G401 (cell line): ENCODE measurements at places on chromosomes 1 and 21.

- no peak for DNase-seq
These were observed 54.8 kb downstream of the RAB3GAP2 start for GRCh38 chr1:220217383-220217988.

DNA sequence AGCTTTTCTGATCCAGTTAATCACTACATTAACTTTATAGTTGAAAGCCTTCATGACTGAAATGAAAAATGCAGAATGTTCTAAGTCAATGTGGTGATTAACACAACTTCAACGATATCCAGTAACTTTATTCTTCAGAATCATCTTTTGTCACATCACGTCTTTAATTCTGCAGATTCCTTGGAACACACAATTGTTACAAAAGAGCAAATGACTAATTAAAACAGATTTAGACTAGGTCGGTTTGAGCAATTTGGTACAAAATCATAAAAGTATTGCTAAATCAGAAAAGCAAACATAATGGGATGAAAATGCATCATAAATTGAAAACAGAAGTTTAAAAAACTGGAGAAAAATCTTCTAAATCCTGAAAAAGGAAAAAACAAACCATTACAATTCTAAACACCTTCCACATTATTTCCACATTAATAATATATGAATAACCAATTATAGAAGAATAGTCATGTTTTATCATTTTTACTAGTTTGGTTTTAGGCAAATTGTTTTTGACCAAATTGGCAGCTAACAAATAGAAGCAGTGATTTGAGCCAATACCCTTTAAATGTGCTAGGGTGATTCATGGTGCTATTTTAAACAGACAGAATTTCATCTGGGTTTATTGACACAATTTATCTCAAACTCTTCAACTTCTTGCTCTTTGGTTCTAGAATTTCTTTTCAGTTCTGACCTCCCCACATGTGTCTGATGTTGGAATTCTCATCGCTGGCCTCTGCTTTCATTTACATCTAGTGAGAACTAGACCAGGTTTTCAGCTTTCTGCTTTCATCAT is 468.1 kb upstream of the PTBP2 start:
- DNase-seq, result no peak

DNA sequence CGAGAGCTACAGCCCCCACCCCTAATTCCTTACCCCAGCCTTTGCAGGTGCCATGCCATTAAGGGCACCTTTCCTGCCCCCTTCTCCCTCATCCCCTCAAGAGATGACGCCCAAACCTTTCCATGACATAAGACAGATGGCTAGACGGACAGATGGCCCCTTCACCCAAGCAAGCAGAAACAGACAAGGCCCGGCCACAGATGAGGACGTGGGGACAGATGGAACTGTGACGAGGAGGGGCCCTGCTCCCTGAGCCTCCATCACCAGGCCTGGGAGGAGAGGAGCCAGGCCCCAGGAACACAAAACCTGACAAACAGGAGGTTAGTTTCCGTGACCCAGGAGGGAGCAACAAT is 24.7 kb upstream of the PEF1 start:
- peak; percentile 74 for DNase-seq

DNA sequence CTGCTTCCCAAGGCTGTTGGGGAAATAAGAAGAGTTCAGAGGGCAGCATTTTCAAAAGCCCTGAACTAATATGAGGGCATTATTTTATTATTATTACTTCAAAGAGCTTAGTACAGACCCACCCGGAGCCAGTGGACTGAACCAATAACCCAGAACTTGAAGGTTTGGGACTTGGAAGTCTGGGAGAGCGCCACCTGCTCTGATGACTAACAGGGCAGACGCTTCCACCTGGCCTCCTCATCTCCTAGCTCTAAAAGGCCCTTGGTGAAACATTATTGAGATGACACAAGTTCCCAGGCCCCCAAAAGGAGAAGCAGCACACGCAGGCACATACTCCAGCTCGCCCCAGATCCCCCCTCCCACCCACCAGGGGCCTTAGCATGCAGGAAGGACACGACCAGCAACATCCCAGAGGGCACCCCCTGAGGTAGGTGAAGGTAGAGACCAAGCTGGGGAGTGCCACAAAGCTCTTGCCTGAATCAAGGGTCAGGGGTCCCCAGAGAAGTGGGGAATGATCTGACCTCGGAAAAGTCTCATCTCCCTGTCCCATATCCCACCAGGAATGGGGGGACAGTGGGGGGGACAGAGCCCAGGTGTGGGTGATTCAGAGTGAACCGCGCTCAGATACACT is 1.3 kb downstream of the DLGAP3 start:
- DNase-seq, result peak; percentile 83

GRCh38 chr1:9874959-9875635 is 35.0 kb downstream of the CTNNBIP1 start:
- peak; percentile 89 for DNase-seq

DNA sequence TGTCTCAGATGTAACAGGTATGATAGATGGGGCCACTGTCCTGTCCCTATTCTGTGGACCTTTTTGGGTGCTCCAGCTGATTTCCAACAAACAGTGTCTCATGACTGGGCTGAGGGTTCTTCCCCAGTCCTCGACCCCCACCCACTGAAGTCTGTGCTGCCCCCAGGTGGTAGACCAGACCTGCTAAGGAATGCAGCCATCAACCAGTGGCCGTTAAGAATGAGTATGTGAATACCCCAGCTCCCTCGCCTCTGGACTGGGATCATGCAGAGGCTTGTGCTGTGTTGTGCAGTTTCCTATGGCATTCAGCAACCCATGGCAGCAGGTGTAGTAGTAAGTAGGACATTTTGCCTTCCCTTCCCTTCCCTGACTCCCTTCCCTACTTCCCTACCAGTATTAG is 183.1 kb upstream of the KAZN start:
- DNase-seq, result no peak

- no peak for DNase-seq
These were observed 147.5 kb upstream of the SPATA6 start for GRCh38 chr1:48619539-48619938.

DNA sequence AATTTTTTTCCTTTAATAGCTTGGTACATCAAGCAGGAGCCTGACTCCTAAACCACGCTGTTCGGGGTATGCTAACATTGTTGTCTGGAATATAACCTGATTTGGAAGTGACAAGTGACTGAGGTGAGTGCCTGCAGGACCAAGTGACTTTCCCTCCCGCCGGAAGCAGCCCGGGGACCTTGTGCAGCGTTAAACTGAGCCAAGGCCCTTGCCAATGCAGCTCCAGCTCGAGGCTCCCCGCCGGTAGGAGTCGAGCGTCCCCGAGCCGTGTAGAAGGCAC is 716 bp upstream of the MTARC1 start:
- DNase-seq, result peak; percentile 58

- peak; percentile 99 for DNase-seq
These were observed 38.4 kb downstream of the STPG1 start for GRCh38 chr1:24374891-24375786.

- DNase-seq, result no peak
These were observed 93.2 kb upstream of the KCTD3 start for GRCh38 chr1:215473943-215474342.

- DNase-seq, result no peak
These were observed 48.4 kb upstream of the ZNF326 start for GRCh38 chr1:89946532-89946931.

GRCh38 chr21:43995521-43996105 is 16.5 kb upstream of the TRAPPC10 start:
- no peak for DNase-seq

DNA sequence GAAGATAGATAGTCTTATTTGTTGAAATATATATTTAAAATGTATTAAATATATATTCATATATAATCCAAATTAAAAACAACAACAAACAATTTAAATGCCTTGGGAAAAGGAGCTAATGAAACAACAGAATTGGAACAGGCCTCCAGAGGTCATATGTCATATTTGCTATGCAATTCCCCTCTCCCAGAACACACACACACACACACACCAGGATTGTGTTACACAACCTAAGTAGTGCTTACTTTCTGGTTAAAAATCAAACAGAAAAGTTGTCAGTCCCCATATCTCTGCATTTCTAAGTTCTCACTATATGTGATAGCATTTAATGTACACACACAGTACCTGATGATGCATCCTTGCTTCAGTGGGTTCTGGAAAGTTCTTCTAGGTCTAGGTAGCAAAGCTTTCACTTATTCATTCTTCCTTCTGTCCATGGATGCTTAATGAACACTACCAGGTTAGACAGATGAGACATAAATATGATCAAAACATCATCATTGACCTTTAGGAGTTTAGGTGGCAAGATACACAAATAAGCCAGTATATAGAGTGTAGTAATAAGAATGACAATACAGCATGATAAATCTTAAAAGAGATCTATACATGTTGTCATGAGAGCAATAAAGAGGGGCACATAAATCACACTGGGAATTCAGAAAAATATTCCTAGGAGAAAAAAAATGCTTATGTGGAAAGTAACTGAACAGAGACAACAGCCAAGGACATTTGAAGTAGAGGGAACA is 662.8 kb downstream of the PTPRC start:
- DNase-seq, result no peak

DNA sequence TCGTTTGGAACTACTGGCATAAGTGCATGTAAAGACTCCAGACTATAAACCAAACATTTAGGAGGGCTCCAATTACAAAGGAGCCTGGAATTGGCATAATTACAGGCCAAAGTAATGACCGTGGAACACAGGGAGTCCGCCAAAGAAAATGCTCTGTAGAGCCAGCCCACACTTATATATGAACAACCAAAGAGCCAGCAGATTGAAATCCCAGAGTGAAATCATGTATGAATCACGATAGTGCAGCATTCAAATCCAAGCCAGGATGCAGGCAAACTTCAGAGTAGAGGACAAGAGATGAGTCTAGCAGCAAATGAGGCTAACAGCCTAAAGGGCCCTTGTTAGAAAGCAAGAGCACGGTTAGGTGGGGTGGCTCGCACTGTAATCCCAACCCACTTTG is 13.1 kb downstream of the VPS26C start:
- no peak for DNase-seq

GRCh38 chr1:85585799-85586198 is 5.2 kb downstream of the CCN1 start:
- DNase-seq, result peak; percentile 9

- no peak for DNase-seq
These were observed 228.0 kb downstream of the TOMM20 start for GRCh38 chr1:234900595-234900994.

DNA sequence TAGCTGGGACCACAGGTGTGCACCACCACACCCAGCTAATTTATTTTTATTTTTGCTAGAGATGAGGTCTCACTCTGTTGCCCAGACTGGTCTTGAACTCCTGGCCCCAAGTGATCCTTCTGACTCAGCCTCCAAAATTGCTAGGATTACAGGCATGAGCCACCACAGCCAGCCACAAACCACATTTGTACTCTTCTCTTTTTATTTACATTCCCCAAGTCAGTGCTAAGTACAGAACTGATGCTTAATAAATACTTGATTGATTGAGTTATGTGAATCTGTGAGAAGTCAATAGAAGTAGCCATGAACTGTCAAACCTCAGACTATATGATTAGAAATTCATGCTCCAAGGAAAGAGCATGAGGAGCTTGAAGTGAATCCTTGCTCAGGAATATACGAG is 48.5 kb upstream of the S1PR1 start:
- no peak for DNase-seq

GRCh38 chr1:219798283-219799030 is 129.9 kb downstream of the SLC30A10 start:
- DNase-seq, result no peak

DNA sequence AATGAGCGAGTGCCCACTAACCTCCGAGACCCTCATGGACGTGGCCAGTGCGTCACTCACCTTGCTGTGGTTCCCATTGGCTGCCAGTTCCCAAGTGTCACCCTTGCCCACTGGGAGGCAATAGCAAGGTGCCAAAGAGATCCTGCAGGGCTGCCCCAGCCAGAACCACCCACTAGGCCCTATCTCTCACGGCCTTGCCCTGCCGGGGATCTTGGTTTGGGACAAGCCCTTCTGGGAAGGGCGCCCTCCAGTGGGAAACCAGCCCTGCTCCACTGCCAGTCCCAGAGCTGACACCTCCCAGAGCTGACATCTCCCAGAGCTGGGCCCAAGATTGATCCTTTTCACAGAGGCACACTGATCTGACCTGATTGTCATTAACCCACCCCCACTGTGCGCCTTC is 2.1 kb upstream of the SELENON start:
- no peak for DNase-seq

DNA sequence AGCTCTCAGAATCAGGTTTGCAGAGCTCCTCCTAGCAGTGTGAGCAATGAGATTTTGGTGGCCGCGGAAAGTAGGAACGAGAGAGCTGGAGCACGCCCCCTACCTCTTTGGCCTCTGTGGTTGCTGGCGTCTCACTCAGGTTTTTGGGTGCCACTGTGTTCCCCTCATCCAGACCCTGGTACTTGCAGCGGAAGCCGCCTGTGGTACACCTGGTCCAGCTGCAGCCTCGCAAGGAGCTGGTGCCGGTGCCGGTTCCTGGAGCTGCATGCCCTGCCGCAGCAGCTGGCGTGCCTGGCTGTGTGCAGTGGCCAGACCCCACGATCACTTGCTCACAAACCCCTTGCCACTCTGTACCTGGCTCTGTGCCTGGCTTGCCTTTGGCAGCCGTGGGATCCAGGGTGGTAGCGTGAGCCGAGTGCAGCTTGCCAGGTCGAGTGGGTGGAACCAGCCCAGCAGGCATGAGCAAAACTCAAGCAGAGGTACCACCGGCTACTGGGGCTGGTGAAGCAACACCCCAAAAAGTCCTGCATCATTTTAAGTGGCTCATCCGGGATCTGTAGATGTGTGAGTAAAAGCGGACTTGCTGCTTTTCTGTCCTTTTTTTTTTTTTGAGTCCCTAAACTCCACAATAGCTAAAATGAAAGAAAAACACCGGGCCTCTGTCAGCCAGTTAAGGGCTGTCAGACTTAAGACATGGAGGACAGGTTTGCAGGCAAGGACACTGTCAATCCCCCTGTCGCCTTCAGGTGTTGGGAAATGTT is 844.9 kb downstream of the KCNT2 start:
- DNase-seq, result no peak

GRCh38 chr21:17451364-17451891 is 61.4 kb upstream of the CXADR start:
- no peak for DNase-seq
